T-helper 9 cell (primary cell): ENCODE measurements at places on chromosomes 4 and X.
A peak's percentile ranks its signal among the peaks of the same experiment; 100 is the strongest.

DNA sequence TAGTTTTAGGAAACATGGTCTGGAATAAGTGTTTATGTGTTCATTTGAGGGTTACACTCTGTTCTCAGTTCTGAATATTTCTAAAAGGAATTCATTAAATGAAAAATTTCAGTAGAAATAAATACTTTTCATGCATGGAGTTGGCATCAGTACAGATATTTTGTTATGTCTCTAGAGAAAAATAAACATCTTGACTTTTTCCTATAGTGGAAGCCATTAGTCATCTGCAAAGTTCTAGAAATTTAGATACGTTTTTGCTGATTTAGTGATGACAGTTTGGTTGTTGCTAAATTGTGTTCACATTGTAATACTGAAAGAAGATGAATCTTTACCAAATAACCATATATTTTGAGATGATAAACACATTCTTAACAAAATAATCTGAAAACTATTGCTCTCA, 268.2 kb upstream of the TEX13A start:
- DNase-seq, result no peak

GRCh38 chr4:15716115-15716514, 13.2 kb downstream of the BST1 start:
- no peak for DNase-seq

- DNase-seq, result no peak
These were observed 17.7 kb upstream of the CPE start for GRCh38 chr4:165360985-165361670.

GRCh38 chr4:26731351-26732035, 129.1 kb upstream of the STIM2 start:
- DNase-seq, result no peak

DNA sequence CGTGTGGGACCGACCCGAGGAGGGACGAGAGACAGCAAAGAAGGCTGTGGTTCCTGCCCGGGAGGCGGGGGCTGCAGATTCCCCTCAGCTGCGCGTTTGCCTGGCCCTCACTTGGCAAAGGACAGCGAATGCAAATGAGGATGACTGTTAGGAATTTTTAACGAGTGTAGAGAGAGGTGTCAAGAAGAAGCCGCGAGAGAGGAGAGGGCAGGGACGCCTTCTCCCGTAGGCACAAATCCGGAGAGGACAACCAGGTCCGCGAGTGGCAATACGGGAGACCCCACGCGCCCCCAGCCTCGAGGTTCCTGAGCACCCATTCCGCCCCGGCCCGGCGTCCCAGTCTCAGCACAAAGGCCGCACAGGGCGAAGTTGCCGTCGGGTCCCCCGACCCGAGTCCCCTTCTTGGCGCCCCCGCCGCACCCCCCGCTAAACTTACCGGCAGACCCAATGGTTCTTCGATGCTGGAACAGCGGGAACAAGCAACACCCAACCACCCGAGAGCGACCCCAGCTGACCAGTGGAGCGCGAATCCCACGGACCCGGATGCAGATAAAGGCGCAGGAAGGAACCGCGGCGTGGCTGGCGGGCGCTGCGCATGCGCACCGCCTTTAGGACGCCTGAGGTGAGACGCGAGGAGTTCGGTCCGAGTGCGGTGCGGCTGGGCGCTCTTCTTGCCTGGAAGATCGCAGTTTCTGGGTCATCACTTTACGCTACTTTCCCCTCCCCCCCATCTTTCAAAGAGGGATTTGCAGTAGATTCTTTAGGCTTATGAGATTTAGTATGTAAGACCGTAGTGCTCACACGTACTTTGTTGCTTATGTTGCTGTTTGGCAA, at the start of gene GNPDA2:
TSS of gene GNPDA2 (minus strand) at position 519 of the 834 bp plus-strand sequence. CDS start 4,349 bp downstream, outside the sequence.
- peak; percentile 72 for DNase-seq

GRCh38 chrX:153782313-153782712, 1.5 kb downstream of the SRPK3 start:
- DNase-seq, result no peak

- DNase-seq, result no peak
These were observed 126.2 kb upstream of the NDP start for GRCh38 chrX:44099366-44099765.

GRCh38 chr4:120071192-120071795, 4.6 kb upstream of the MAD2L1 start:
- DNase-seq, result peak; percentile 38

- no peak for DNase-seq
These were observed 85.2 kb downstream of the ADGRA3 start for GRCh38 chr4:22430626-22431025.

DNA sequence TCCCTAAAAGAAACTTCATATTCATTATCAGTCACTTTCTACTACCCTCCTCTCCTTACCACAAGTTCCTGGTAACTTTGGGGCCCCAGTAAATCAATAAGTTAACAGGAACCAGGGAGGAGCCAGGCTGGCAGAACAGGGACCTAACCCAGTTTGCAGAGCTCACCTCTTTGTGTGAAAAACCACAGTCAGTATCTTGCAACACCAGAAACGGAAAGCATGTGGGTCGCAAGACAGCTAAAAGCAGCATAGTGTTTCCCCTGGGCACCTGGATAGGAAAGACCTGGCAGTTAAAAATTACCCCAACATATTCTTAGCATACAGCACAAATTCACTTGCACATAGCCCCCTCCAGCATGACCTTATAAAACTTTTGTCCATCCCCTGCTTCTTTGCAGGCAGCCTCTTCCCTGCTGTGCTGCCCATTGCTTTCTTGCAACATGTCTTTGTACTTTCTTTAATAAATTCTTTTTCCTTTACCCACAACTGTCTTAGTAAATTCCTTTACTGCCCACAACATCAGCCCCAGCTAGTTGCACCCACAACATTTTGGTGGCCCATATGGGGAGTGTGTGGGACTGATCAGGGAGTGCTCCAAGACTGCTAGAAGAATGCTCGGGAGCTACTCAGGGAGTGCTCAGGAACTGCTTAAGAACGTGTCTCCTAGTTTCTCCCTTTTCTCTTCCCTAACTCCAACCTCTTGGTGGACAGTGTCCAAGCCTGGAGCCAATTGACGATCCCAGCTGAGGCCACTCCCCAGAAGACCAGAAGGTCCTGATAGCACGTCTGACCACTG, 83.4 kb downstream of the MSN start:
- DNase-seq, result no peak

GRCh38 chrX:69124108-69124507, 41.1 kb downstream of the PJA1 start:
- DNase-seq, result no peak

DNA sequence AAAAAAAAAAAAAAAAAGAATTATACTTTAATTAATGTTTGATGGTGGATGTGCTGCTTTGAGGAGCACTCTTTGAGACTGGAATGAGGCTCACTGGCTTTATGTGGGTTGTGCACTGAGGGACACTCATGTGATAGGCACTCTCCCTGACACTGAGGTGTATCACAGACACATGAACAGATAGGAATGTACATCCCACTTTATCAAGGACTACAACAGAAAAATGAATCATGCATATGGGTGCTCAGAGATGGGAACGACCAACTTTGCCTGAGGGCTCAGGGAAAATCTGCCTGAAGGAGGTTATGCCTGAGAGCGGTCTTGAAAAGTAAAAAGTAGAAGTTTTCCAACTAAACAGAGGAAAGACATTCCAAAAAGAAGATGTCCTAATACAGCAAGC, 97.7 kb upstream of the RBPJ start:
- DNase-seq, result no peak

- DNase-seq, result no peak
These were observed 12.3 kb upstream of the UCP1 start for GRCh38 chr4:140581078-140581477.

DNA sequence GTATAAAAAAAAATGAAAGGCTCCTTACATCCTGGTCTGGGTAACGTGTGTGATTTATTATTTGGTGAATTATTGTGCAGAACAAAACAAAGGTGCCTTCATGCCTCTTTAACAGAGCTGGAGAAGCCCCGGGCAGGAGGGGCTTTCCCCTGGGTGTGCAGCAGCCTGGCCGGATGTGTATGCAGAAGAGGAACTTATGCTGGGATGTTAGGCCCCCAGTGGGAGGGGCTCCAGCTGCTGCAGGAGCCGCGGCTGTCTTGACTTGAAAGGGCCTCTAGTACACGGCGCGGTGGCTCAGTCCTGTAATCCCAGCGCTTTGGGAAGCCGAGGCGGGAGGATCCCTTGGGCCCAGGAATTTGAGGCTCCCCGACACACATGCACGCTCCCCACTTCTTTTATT, 16.0 kb downstream of the CCNQ start:
- peak; percentile 48 for DNase-seq

DNA sequence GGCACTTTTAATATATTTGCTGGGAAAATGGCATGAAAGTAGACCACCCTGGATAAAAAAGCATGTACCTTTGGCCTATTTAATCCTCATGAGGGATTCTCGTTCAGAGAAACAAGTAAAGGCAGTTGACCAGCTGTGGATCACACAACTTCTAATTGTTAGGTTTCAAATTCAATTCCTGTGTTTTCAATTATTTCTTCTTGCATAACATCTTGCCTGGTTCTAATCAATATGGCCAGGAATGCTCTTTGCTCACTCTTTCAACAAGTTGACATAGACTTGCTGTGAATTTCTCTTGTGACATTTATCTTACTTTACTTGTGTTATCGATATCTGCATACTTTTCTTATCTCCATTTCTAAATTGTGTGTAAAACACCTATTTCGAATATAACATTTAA, 211.8 kb downstream of the SLC7A11 start:
- no peak for DNase-seq

DNA sequence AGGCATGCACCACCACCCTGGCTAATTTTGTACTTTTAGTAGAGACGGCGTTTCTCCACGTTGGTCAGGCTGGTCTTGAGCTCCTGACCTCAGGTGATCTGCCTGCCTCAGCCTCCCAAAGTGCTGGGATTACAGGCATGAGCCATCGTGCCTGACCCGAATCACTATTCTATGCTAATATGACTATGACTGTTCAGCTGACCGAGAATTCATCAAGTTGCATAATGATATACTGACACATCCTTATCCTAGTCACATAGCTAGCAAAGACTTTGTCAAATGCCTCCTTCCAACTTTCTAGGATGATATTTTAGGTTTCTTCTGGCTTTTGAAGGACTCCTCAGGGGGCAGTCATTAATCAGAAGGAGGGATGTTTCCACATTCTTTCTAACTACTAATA, 4.8 kb upstream of the GPM6B start:
- no peak for DNase-seq

- DNase-seq, result no peak
These were observed 94.3 kb downstream of the GPRIN3 start for GRCh38 chr4:89213382-89213701.

GRCh38 chr4:38654273-38654672, 9.7 kb upstream of the KLF3 start:
- peak; percentile 18 for DNase-seq

DNA sequence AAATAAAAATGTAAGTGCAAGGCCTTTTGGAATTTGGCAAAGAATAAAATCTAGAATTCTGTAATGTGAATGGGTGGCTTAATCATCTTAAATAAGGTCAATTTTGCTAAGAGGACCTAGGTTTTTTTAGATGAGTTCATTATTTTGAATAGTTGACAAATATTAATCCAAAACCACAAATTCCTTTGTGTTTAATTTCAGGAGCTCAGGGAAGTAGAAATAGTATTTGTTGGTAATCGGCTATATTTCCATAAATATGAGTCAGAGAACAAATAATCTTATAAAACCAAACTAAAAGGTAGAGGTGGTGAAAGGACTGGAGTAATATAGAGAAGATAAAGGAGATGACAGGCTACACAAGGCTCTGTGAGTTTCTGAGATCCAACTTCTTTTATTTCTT, 190.4 kb upstream of the TLL1 start:
- no peak for DNase-seq

DNA sequence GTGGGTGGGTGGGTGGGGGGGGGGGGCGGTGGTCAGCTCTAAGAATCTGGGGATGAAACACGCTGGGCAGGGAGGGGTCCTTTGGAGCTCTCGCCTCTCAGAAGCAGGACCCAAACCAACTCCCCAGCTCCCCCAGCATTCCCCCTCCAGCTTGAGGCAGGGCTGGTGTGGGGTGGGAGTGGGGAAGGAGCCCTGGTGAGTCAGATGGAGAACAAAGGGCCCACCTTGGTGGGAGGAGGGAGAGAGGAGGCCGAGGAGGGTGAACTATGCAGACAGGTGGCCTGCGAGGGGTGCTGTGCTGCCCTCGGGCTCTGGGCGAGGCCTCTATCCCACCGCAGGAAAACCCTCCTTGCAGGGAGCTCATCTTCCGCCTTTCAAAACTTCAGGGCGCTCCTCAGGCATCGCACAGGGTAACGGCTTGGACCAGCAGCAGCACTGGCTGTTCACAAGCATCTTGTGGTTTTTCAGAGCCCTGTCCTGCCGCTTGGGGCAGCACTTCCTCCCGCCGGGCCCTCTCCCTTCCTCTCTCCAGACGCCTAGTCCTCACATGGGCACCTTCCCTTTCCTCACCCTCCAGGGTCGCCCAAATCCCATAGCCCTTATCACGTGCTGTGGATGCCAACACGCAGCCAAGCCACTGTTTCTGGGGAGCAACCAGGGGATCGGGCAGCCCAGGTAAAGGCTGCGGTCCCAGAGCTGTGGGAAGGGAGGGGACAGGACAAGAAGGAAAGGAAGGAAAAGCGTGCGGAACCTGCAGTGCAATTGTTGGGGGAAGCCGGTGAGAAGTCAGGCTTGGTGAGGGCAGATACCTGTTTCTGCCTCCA, 34.0 kb upstream of the GRPEL1 start:
- peak; percentile 36 for DNase-seq

GRCh38 chrX:102892103-102892502, 45.0 kb upstream of the RAB40AL start:
- no peak for DNase-seq

DNA sequence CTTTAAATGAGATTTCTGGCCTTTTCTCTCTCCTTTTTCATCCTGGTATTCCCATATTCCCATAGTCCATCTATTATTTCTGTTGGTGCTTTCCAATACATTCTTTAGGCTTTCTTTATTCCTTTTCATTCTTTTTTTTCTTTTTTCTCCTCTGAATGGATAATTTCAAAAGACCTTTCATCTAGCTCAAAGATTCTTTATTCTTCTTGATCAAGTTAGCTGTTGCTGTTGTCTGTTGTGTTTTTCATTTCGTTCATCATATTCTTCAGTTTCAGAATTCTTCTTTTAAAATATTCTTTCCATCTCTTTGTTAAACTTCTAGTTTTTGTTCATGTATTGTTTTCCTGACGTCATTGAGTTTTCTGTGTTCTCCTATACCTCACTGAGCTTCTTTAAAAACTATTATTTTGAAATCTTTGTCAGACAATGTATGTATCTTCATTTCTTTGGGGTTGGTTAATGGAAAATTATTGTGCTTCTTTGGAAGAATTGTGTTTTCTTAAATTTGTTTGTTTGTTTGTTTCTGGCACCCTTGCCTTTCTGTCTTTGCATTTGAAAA, 30.2 kb downstream of the STK32B start:
- DNase-seq, result no peak

DNA sequence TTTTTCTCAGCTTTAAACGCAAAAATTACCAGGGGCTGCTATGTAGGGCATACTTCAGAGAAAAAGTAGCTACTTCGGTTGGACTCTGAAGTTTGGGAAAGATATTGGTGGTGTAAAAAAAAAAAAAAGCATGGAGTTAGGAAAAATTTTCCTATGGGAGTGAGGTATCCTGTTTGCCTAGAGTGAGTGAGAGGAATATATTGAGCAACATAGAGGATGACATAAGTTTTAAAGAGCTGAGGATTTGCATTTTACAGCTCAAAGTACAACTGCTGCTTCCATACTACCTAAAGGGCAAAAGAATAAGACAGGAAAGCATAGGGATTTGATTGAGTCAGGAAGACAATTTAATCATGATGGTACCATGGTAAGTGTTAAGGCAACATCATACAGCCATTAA, 7.3 kb downstream of the GPRASP1 start:
- no peak for DNase-seq
